Hematopoietic multipotent progenitor cell treated with erythropoietin and hydrocortisone succinate and interleukin-3 and kit ligand, for 4 days (in vitro differentiated cells): ENCODE measurements at places on chromosomes 6 and 20.

GRCh38 chr6:151096255-151096612, 143.5 kb upstream of the AKAP12 start:
- no peak for DNase-seq

DNA sequence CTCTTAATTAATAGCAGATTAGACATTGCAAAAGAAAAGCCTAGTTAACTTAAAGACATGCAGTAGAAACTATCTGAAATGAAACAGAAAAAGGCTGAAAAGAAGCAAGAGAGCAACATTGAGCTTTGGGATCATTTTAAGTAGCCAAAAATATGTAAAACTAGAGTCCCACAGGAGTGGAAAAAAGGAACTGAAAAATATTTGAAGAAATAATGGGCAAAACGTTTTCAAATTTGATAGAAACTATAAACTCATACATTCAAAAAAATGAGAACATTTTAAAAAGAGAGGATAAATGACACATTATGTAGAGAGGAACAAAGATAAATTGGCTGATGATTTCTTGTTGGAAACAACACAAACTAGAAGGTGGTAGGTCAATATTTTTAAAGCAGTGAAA, 166.1 kb upstream of the AKAP12 start:
- no peak for DNase-seq

- no peak for DNase-seq
Observed at GRCh38 chr6:161507375-161507774, 233.5 kb upstream of the AGPAT4 start.

- DNase-seq, result no peak
Observed at GRCh38 chr6:154840363-154840762, 107.1 kb downstream of the SCAF8 start.

DNA sequence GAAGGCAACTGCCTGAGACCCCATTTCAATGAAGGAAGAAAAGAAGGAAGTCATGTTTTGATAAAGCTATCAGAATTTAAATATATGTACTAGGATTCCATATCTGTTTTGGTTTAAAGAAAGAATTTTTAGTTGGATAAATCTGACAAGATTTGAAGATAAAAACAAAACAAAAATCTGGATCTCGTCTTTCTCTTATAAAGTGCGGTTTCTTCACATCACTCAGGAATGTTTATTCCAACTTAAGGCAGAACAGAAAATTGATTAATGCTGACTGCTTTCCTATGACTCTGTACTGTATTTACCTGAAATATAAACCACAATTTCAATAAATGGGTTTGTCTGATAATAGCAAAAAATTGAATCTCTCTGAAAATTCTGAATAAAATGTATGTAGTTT, 439.7 kb downstream of the RFPL4B start:
- DNase-seq, result no peak

DNA sequence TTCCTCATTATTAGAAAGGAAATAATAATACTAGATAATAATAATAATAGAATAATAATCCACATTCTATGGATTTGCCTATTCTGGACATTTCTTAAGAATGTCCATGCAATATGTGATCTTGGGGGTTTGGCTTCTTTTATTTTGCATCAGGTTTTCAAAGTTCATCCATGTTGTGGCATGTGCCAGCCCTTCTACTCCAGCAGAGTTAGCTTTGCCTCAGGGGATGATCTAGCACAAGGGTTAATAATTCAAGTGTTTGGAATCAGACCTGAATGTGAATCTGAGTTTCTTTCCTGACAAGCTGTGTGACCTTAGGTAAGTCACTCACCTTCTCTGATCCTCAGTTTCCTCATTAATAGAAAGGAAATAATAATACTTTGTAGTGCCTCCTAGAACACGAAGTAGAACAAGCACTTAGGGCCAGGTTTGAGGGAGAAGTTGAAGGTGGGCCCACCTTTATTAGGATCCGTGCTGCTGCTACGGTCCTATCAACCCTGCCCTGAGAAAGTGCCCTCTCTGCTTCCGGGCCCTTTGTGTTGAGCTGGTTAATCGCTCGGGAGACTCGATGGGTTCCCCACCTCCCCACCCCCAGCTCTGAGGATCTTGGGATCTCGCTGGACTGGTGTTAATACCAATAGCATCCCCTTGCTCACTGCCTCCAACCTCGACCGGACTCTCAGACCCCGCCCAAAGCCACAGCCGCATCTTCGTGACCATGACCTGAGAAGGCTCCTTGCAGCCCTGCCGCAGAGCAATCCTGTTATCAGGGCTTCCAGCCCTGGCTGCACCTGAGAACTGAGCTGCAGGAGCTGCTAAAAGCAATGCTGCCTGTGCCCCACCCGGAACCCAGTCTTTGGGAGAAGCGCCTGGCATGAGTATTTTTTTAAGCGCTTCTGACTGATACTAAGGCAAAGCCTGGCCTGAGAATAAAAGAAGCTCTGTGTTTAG, 26.9 kb downstream of the RBM38 start:
- peak; percentile 71 for DNase-seq

DNA sequence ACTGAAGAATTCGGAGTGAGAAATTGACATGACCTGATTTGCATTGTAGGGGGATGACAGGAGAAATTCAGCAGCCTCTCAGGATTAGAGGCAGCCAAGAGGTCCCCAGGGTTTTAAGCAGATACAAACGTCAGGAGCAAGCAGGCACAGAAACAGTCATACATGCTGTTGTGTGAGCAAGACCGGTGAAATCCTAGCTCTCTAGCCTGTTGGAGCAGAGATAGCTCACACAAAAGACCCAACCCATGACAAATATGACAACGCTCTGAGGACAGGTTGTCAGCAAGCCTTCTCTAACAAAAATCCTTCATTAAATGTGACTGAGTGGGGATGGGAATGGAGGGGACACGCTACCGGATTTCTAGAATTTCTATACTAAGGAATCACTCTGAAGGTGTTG, 23.0 kb upstream of the AKAP12 start:
- DNase-seq, result no peak

DNA sequence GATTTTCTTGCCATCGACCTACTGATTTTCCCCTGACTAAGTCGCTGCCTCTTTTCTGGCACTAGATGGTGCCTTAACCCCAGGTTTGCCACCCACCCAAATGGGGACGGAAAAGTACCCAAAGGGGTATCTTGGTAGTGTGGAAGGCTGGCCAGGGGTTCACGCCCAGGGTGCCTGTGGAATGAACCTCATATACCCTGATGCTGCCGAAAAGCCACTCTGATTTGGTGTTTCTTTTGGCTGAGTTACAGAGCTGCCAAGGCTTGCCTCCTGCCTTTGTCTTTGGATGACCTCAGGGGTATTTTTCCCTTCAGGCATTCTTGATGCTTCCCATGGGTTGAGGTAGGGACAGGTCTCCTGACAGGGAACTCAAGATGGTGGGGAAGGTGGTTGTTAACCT, 78.1 kb downstream of the MAP3K7 start:
- peak; percentile 14 for DNase-seq

- DNase-seq, result no peak
Observed at GRCh38 chr6:14824060-14824459, 421.8 kb upstream of the JARID2 start.

GRCh38 chr6:166194914-166195859, 27.5 kb upstream of the TBXT start:
- peak; percentile 13 for DNase-seq

DNA sequence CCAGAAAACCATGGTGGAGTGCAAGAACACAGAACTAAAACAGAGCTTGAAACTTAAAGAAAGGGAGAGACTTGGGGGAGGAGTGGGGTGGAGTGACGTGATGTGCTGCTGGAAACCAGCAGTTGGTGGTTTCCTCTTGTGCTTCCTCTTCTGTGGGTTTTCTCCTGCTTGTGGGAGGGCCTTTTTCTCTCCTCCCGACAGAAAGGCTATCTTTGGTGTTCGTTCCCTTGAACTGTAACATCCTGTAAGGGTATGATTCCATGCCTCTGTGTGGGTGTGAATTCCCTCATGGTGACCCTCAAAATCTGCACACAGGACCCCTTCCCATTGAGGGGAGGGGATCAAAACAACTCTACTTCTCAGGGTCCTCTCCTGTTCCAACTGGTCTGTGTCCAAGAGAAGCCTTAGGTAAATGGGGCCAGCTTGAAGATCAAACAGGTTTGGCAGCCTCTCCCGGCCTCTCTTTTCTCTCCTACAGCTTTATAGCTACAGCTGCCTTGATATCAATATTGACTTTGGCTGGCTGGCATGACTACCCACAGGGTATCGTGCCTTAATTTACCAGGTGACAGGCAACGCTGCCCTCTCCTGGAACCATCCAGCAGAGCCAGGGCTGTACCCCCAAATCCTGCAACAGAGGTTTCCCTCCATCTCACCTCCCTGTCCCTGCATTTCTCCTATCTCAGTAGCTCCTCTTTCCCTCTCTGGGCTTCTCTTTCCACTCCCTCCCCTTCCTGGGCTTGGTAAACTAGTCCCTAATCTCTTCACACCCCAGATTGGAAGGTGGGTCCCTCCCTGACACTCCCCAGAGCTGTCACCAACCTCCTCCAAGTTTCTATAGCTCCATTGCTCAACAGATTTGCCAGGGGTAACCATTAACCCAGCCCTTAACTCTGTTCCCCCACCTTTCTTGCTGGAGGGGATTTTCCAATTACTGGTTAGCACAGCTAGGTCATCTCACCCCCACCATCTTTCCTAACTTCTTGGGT, 1.5 kb upstream of the MSH5 start:
- DNase-seq, result peak; percentile 97

DNA sequence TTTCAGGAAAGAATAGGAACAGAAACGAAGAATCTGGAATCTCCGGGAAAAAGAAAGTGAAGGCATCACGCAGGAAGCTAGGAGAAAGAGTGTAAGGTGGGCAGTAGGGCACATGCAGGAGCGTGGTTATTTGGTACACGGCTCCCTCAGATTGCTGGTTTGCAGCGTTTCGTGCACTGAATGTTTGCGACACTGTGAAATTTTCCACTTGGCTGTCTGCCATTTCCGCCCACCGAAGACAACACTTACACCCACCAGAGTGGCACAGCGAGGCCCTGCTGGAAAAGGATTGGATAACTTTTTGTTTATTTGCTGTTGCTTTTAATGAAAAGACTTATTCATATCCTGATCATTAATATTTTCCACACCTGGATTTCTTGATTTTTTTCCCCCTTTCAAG, 248.3 kb downstream of the GMPR start:
- DNase-seq, result no peak

GRCh38 chr6:74654296-74654695, 551.6 kb downstream of the COL12A1 start:
- DNase-seq, result no peak

- DNase-seq, result peak; percentile 56
Observed at GRCh38 chr20:25054995-25055629, 2.8 kb downstream of the ACSS1 start.

GRCh38 chr6:119052292-119052889, 26.1 kb downstream of the FAM184A start:
- no peak for DNase-seq

DNA sequence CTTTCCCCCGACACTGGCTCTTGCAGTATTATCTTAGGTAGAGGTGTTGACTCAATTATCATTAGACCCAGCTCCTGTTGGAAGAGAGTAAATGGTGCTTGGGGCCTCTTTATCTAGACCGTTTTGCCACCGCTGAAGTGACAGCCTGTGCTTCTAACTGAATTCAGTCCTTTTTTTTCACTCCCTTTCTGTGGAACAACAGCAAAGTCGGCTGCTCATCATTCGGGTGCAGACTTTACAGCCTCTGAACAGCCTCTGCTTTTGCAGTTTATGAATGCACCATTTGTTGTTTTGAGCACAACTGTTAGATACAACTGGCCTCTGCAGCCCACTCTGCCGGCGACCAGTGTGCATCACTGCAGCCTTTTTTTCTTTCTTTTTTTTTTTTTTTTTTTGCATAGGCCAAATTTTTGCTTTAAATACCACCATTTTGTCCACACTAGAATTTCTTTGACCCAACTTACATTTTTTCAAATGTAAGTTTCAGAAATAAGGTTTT, 35.8 kb downstream of the RREB1 start:
- DNase-seq, result peak; percentile 89

DNA sequence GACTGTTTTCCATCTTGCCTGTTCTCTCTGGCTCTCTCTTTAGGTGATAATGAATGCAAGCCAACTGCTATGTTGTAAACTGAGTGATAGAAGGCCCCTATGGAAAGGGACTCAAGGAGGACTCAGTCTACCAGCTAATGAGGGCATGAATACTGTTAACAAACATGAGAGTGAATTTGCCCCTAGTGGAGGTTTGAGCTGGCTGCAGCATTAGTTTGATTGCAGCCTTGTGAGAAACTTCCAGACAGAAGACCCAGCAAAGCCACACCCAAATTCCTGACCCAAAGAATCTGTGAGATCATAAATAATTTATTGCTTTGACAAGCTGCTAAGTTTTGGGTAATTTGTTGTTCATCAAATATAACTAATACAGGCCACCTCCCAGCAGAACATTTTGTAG, 50.0 kb upstream of the PLCB1 start:
- peak; percentile 4 for DNase-seq

DNA sequence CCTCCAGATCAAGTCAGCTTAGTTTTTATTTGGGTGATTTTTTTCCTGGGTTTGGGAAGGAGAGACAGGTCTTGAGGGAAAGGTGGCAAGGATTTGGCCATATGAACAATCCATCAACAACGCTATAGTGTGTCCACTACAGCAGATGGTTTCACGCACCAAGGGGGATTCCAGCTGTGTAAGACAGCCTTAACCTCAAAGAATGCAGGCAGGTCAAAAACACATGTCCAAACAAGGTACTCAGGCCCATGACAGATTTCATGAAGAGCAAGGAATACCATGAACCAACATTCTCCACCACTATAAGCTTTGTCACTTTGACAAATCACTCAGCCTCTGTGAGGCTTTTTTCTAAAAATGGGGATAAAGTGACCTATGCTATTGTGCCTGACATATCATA, 2.0 kb downstream of the AIF1 start:
- DNase-seq, result no peak

- DNase-seq, result peak; percentile 40
Observed at GRCh38 chr20:43658723-43659419, 8.0 kb upstream of the MYBL2 start.

DNA sequence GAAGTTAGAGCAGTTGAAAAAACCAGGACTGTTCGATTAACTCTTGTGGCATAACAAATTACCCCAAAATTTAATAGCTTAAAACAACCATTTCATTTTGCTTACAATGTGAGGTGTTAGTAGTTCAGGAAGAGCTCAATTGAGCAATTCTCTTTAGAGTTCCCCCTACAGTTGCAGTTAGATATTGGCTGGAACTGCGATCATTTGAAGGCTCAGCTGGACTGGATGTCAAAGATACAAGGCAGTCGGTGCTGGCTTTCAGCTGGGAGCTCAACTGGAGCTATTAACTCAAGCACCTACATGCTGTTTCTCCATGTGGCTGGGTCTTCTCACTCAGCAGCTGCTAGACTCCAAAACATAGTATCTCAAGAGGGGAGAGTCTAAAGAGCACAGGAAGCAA, 96.0 kb upstream of the LOC128125822 start:
- DNase-seq, result peak; percentile 6

GRCh38 chr20:42430598-42430997, 759.1 kb downstream of the PTPRT start:
- DNase-seq, result no peak

- no peak for DNase-seq
Observed at GRCh38 chr6:53506872-53507271, 38.0 kb downstream of the GCLC start.
